Stimulated activated naive CD8-positive, alpha-beta T cell treated with anti-CD3 and anti-CD28 coated beads, Interleukin-15, amount 100 ng/mL, for 72 hours (primary cell): ENCODE measurements at places on chromosomes 2 and 18.

- no peak for DNase-seq
These were observed 38.0 kb downstream of the RNF152 start for GRCh38 chr18:61854578-61855448.

GRCh38 chr18:25334588-25334987, 17.4 kb downstream of the ZNF521 start:
- DNase-seq = no peak

GRCh38 chr2:17615728-17616351, 75.3 kb downstream of the VSNL1 start:
- DNase-seq = no peak

GRCh38 chr18:8603663-8604520, 5.3 kb upstream of the RAB12 start:
- no peak for DNase-seq

GRCh38 chr2:190980630-190981209, 33.3 kb downstream of the STAT1 start:
- no peak for DNase-seq

DNA sequence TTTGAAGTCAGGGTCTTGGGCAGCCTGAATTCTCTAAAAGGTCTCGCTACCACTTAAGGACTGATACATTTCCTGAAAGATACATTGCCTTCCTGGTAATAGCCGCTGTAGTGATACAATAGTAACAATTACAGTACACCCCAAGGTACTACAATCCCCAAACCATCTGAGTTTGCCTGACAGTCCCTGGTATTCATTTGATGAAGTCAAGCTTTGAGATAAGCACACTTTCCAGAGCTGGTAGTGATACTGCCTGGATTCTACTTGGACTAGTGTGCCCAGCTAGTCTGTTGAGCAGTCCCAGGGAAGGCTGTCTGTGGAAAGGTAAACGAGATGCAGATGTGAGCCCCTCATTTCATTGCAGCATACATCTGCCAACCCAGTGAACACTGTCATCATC, 24.4 kb upstream of the ITGB6 start:
- DNase-seq = no peak

DNA sequence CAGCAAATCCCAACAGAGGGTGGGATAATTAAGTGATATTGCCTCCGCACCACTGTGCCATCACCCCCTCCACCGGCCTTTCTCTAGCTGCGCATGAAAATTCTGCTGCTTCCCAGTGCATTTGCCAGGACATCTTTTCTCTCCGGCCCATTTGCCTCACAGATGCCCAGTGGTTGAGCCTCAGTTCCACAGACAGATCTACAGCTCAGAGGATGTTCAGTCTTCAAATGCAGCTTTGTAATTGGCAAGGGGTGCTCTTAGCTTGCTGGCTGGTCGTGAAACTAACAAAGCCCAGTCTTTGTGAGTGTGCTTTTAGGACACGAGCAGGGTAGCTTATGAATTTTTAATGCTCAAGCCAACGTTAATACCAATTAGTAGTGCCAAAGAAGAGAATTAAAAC, 253.3 kb upstream of the REV1 start:
- no peak for DNase-seq

DNA sequence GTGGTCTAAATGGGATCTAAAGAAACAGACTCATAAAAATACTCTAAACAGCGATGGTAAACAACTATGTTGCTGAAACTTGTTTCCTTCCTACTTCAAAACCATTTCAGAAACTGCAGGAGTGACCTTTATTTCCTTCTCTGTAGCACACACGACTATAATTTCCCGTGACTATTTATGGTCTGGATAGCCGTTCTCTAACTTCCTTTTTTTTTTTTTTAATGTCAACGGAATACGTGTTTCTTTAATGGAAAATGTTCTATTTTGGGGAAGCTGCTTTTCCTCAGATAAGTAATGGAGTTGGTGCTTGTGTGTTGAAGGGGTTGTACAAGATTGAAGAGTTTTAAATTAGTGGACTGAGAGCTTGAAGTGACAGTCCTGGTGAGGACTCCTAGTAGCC, 224.1 kb downstream of the PHLPP1 start:
- no peak for DNase-seq

GRCh38 chr18:9696112-9696511, 12.0 kb upstream of the RAB31 start:
- no peak for DNase-seq

- DNase-seq = no peak
These were observed 60.0 kb downstream of the TMEM131 start for GRCh38 chr2:97935719-97936161.

GRCh38 chr18:77341527-77342325, 92.1 kb downstream of the GALR1 start:
- DNase-seq = no peak
